ENCODE measurements at places on chromosomes 12 and 14.

DNA sequence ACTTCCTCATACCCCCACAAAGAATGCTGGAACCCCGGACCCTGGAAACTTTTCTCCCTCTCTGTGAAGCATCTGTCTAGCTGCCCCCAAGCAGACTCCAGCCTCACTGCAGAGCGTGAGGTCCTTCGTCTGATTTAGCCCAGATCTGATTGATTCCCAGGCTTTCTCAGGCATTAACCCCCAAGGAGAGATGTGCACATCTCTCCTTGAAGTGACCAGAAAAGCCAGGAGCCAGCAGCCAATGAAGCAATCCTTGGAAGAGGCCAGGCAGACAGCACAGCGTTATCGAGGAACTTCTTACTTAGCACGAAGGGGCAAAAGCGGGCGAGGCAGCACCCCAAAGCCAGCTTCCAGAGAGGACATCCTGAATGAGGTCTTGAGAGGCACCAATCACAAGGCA, 100.7 kb downstream of the ZFP36L1 start:
- no peak for DNase-seq

DNA sequence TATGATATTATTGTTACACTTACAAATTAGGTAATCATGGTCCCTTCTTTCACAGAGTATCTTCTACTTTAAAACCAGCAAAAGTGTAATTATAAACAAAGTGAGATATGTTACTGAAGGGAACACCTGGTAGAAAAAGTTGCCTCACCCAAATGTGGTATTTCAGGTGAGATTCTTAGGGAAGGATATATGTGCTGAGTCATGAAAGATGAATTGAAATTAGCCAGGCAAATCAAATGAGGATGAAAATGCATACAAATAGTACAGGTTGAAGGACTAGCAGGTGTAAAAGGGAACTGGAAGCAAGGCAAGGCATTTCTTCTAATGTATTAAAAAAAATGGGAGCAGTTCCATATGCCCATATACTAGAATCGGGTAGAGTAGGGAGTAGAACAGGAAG, 220.9 kb downstream of the PRKD1 start:
- peak; percentile 1 for DNase-seq

- peak; percentile 61 for DNase-seq
These were observed 6.9 kb downstream of the MLH3 start for GRCh38 chr14:75044322-75044721.

GRCh38 chr12:211639-212414, 2.1 kb downstream of the SLC6A12 start:
- DNase-seq = no peak

DNA sequence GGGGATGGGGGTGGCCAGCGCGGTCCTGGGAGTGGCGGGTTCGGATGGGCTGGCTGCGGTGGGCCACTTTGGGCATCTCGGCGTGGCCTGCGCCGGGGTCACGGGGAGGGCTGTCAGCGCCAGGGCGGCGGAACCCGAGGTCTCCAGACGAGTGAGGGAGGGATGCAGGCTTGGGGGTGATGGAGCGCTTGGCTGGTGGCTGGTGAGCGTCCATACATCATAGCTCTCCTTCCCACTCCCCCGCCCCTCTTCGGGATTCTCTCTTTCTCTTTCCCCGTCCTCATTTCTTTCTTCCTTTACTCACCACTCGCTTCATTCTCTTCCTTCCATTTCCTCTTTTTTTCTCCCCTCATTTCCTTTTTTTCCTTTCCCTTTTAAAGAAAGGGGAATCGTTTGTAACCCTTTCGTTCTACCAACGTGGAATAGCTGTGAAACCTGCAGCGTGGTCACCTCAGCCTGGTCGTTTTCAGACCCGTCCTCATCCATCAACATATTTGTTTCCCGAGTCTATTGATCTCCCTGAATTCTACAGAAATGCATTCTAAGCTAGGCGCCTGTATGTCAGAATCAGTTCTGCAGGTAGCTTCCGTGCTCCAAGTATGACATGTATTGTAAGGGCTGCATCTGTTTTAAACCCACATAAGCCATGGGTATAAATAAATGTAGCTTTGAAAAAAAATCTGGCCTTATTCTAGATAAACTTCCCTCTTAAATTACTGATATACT, 260.3 kb upstream of the E2F7 start:
- DNase-seq = no peak

DNA sequence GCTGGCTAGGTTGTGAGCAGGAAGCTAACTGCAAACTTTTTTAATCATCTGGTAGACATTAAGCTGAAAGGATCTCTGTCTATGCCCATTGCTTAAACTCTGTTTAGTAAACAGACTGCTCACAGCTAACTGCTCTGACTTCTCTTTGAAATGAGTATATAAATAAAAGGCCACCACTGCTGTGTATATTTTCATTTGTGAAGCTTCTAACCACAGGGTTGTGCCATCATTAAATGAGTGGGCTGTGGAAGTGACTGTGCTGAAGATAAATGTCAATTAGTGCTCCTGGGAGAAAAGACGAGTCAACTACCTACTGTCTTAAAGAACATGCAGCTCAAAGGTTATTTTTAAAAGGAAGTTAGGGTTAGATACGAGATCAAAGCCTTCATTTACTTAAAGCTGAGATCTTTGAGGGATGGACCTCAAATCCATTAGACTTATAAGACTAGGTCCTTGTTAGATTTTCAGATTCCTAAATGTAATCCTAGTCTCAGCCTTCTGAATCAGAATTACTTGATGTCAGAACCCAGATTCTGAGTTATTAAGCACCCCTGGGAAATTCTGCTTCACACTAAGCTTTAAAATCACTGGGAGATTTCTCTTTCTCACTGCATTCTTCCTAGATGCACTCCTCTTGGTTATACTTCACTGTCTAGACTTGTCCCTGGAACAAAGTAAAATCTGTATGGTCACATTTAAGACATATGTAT, 213.1 kb upstream of the FLRT2 start:
- DNase-seq = peak; percentile 8

- DNase-seq = peak; percentile 46
These were observed 5.5 kb upstream of the LMNTD1 start for GRCh38 chr12:25558586-25558985.

DNA sequence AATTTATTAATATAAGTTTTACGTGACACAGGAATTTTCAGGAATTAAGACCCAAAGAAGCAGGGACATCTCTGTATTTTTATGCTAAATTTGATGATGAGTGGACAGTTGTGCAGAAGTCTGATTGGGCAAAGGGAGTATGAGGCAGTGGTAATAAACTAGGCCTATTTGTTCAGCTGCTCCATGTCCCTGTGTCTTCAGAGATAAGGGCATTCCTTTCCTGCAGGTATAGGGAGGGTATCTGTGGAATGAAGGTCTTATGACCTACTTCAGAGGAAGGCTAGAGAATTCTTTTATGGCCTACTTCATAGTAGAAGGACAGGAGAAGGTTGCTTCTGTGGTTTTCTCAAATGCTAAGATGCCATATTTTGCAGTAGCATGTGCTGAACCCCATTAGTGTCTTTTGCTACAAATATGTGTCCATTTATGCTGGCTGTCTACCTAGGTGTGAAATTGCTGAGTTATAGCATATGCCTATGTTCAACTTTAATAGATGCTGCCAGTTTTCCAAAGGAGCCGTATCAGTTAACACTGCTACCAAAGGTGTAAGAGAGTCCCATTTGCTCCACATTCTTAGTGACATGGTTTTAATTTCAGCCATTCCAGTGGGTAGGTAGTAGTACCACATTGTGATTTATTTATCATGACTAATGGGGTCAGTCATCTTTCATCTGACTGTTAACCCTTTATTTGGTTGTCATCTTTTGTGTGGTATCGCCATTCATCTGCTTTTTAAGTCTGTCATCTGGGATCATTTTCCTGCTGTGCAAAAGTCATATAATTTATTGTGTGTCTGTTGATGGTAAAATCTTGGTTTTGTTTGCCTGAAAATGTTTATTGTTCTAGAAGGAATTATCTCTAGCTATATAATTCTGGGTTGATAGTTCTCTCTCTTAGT, 410.7 kb upstream of the RGS6 start:
- DNase-seq = no peak

GRCh38 chr12:25286837-25287236, 36.1 kb upstream of the KRAS start:
- DNase-seq = peak; percentile 88

DNA sequence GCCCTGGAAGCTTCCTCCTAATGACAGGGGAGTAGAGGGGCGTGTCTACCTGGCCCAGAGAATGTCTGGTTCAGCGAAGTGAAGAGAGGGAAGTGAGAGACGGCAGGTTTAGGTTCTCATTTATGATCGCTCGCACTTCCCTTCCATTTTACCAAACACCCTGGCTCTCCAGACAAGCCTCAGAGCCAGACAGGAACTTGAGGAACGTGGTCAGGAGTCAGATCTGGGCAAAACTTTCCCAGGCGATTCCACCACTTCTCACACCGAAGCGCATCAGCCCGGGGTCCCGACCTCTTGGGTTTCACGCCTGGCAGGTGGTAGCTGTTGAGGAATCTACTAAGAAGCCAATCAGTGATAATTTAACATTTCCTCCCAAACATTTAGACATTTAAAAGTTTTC, 21.3 kb downstream of the ACTN1 start:
- DNase-seq = no peak

DNA sequence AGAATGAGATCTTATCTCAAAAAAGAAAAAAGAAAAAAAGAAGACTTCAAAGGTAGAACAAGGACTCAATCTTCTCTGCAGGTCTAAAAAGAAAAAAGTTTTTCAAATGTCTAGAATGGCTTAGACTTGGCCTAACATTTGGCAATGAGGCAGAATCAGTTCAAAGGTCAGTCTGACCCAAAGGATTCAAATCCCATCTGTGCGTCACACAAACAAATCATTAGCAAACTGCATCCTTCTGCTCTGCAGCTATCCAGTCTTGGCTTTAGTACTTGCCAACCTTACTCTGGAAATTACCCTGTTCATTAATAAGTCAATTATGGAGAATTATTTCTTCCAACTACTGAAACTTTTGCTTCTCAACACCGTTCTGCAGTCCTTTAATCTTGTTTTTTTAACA, 3.1 kb downstream of the YAF2 start:
- DNase-seq = no peak

- DNase-seq = no peak
These were observed 1.4 kb downstream of the RNASE9 start for GRCh38 chr14:20559461-20559904.

DNA sequence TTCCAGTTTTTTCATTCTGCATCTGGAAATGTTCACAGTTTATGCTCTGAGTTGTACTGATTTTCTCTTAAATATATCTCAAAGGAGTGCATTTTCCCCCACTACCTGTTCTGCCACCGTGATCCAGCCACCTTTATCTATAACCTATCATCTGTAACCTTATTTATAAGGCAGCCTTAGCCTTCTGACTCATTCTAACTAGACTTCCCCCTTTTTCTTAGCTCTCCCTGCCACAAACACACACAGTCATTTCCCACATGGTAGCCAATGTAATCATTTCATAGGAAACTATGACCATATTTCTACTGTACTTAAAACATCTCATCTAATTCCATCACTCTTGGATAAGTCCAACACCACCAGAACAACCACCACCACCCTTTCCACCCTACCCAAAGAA, 10.8 kb upstream of the GYS2 start:
- peak; percentile 10 for DNase-seq

GRCh38 chr12:132158677-132159554, 14.7 kb downstream of the NOC4L start:
- peak; percentile 76 for DNase-seq

GRCh38 chr14:90612801-90613200, 203.4 kb downstream of the TTC7B start:
- no peak for DNase-seq

DNA sequence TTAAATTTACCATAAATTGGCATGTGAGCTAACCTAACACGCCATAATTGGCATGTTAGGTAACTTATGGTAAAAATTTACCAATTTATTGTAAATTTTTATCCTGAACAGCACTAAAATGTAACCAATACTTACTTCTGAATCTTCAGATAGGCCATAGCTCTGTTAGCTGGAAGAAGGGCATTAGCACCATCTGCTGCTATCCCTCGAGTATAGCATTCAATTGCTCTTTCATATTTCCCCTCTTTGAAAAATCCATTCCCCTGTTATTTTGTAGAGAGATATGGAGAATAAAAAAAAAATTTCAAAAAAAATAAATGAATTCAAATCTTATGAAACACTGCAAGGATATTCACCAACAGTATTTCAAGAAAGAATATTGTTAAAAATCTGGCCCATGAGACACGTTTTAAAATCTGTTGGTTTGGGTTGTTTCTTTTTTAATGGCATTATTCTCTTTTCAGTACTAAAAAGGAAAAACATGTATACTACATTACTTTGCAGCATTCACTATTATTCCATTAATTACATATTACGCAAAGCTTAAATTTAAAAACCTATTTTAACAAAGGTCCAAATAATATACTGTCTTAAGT, 19.1 kb downstream of the RPAP3 start:
- DNase-seq = peak; percentile 47

- DNase-seq = no peak
These were observed 6.5 kb downstream of the AK7 start for GRCh38 chr14:96398432-96398831.

DNA sequence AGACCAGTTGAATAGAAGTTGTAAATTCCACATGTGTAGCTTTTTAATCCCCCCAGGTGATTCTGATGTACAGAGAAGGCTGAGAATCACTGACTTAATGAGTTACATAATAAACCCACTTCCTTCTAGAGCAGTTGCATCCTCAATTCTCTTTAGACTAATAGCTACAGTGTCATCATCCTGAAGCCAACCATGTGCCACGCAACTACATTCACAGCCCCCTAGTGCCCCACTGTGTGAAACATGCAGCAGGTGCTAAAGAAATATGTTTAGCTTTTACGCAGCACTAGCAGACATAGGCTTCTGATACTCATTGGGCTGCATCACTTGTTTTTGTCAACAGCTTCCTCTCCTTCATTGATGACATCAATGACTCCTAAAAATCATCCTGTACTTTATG, 1168.3 kb downstream of the BCL11B start:
- no peak for DNase-seq

DNA sequence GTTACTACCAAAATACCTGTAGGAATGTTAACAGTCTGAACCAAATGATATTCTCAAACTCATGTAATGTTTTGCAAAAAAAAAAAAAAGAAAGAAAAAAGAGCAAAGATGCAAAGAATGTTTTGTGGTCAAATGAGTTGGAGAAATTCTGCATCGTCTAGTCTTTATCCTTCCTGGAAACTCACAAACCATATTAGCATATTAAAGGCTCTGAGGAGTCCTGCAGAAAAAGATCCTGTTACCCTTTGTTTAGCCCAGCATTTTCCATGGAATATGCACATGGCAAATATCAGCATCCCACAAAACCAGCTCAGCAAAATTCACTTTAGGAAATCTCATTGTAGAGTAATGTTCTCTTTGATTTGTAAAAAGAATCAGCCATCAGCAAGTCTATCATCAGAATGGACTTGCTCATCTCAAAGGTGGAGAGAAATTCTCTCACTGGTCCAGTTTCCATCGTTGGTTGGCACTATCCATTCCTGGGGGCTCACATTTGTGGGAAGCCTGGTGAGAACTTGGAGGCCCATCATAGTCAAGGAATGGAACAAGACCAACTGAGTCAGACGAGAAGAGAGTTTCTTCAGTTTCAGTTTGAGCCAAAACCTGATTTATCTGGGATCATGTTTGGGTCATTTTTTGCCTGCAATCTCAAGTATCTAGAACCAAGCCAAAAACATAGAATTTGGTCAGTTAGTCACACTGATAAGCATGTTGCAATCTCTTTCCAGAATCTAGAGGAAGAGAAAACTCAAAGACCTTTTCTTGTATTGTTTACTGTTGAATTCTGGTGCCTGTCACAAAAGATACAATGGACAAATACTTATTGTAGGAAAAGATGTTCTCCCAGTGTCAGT, 129.8 kb downstream of the TBX5 start:
- no peak for DNase-seq
